Stimulated activated CD4-positive, alpha-beta T cell treated with anti-CD3 and anti-CD28 coated beads, TNF-alpha, amount 100 ng/mL, for 4 hours (primary cell): ENCODE measurements at places on chromosomes 5 and 9.

GRCh38 chr9:128244837-128245231 lies 31.0 kb downstream of the GOLGA2 start:
- no peak for DNase-seq

DNA sequence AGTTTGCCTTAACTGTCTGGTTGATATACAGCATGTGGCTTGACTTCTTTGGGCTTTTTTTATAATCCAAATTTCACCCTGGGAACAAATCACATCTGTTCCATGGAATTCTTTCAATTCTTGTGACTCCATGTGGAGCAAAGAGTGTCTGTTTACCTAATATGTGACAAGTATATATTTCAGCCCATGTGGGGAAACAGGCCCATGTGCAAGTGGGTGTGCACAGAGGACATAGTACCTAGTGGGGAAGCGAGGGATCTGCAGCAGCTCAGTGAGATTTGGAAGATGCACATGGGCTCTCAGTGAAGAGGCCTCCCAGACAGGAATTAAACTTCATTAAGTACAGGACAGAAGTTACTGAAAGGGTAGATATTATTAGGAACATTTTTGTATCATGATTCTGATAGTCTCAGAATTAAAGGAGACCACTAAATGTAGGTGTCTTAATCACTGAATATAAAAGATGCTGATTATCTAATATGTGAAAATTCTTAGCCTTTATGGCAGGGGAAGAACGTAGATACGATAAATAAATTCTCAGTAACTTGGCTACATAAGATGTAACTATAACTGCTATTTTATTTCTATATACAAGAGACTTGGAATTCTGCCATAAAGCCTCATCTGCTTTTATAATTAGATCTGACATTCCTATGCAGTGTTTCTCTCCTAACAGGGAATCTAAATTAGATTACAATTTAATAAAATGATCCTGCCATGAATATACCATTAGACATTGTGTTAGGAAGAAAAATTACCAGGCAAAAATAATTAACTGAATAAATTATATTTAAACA lies 181.2 kb downstream of the SLC12A2 start:
- DNase-seq, result no peak

- DNase-seq, result no peak
Measured at GRCh38 chr9:85443190-85443598, 298.6 kb downstream of the AGTPBP1 start.

DNA sequence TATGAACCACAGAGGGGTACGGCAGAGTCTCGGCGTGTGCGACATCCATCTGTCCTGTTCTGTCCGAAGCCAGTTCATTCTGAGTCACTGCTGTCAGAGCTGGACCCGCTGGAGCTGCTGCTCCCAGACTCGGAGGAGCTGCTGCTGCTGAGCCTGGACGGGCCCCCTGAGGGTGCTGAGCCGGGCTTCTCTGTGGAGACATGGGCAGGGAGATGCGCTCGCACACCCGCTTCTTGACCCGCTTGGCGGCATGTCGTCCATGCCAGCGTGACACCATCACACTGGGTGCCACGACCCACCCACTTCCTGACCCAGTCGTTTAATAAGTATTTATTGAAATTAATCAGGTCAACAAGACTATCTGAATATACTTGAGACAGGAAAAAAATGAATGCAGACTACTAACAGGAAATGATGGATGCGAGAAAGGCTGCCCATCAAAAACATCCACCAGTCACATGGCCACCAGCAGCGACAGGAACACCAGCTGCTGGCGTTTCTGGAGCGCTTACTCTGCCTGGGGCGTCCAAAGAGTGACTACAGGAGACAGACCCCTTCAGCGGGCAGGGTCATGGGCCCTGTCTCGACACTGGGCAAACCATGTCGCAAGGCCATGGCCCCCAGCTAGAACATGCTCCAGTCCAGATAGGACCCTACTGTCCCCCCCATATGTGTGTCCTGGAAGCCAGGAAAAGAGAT lies 8.4 kb downstream of the BRD3OS start:
- no peak for DNase-seq

- DNase-seq, result no peak
Measured at GRCh38 chr5:42929871-42930270, 110.2 kb downstream of the ANXA2R start.

GRCh38 chr9:123120131-123120530 lies 86.7 kb downstream of the GPR21 start:
- DNase-seq, result no peak

- no peak for DNase-seq
Measured at GRCh38 chr9:135684691-135685090, 14.6 kb downstream of the SOHLH1 start.

GRCh38 chr5:59760785-59761348 lies 132.7 kb downstream of the PDE4D start:
- DNase-seq, result no peak

DNA sequence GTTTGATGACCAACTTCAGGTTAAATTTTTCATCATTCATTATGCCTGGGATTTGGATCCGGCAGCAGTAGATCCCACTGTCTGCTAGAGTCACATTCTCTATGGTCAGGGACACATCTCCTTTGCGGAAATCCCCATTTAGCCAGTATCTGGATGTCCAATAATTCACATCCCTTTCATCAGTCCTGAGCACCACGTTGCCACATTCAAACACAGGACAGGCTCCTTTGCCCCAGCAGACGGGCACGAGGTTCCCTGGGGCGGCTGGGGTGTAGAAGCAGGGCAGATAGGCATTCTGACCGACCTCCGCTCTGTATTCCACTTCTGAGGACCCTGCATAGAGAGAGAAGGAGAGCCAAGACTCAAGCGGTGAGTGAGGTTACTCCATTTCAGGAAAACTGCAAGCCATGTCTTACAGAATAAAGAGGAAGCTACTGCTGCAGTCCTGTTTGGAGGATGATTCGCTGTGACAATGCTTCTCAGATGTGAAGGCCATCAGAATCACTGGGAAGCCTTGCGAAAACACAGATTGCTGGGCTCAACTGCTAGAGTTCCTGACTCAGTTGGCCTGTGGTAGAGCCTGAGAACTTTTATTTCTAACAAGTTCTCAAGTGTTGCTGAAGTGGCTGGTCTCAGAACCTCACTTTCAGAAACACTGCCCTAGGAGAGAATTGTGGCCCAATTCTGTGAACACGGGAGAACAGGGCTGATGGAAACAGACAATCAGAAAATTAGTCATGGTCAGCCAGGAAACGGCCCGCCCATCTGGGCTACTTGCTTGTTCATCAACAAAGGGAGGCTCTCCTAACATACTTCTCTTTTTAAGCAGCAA lies 2.0 kb downstream of the HAVCR2 start:
- DNase-seq, result no peak

- no peak for DNase-seq
Measured at GRCh38 chr9:115008536-115009270, 78.3 kb upstream of the TNFSF8 start.

DNA sequence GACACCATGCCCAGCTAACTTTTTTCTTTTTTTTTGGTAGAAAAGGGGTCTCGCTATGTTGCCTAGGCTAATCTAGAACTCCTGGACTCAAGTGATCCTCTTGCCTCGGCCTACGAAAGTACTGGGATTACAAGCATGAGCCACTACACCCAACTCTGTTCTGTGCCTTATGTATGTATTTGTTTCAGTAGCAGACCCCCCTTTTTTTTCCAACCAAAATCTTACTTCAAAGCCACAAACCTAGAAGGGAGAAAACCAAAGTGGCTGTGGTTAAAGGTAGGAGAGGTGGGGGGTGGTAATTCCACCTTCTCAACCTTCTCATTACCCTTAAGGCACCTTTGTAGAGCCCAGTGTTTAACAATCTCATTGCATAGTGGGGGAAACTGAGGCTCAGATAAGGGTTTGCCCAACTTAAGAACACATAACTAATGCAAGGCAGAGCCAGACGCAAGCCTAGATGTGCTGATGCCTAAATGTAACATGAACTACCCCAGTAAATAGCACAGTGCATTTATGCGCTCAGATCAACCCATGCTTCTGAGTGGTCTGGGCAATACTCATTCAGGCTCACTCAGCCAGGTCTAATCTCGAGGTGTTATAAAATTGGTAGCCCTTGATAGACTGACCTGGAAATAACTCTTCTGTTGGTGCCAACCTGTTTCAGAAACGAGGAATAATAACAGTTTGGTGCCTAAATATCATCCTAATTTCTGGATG lies 33.0 kb downstream of the ITK start:
- DNase-seq, result no peak
